Skeletal muscle tissue (tissue), 5 donors: ENCODE measurements at places on chromosomes 7 and 10. TPM values are rescaled to one million over a fixed set of nuclear protein-coding genes. Genes with fewer than 3 reads are reported as not detected.

Gene GFRA1
- total RNA-seq: 24.0 TPM

Gene LRRC61
- total RNA-seq: 5.7 TPM

Gene BMPER
- total RNA-seq: 9.4 TPM

Gene C10orf143
- not detected for total RNA-seq

Gene SNCG
- total RNA-seq: 4.2 TPM

Gene ABCB4
- under 0.01 TPM for total RNA-seq

Gene PNLIPRP1
- total RNA-seq: not detected

Gene CCDC3
- total RNA-seq: 13.0 TPM

Gene SLC25A40
- total RNA-seq: 7.8 TPM

Gene NKX2-3
- 1.0 TPM for total RNA-seq
